Cardiac fibroblast (primary cell): ENCODE measurements at places on chromosomes 3 and 15.

- peak; percentile 9 for DNase-seq
Measured at GRCh38 chr15:29570948-29571791, 251.1 kb downstream of the TJP1 start.

GRCh38 chr15:48939648-48940047 is 24.1 kb downstream of the SHC4 start:
- DNase-seq, result peak; percentile 98

- DNase-seq, result no peak
Measured at GRCh38 chr3:46896386-46896785, 18.9 kb downstream of the PTH1R start.

DNA sequence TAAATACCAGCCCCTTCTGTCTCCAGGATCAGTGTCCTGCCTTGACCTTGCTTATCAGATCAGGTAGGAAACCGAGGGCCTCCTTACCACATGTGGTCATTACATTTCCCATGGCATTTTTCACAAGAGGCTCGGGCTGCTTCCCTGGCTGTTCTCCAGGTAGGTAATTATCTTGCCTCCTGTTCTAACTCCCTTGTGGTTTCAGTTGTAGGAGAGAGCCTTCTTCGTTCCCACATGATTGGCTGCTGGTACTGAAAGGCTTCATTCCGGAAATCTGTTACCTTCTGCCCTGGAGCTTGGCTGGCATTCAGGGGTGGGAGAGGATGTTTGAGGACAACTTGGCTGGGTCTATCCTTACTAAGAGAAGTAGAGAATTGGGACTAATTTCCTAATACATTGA is 46.8 kb upstream of the RORA start:
- no peak for DNase-seq
